ENCODE measurements at places on chromosomes 11 and 22.

GRCh38 chr11:131228378-131228777, 142.0 kb upstream of the NTM start:
- no peak for DNase-seq

DNA sequence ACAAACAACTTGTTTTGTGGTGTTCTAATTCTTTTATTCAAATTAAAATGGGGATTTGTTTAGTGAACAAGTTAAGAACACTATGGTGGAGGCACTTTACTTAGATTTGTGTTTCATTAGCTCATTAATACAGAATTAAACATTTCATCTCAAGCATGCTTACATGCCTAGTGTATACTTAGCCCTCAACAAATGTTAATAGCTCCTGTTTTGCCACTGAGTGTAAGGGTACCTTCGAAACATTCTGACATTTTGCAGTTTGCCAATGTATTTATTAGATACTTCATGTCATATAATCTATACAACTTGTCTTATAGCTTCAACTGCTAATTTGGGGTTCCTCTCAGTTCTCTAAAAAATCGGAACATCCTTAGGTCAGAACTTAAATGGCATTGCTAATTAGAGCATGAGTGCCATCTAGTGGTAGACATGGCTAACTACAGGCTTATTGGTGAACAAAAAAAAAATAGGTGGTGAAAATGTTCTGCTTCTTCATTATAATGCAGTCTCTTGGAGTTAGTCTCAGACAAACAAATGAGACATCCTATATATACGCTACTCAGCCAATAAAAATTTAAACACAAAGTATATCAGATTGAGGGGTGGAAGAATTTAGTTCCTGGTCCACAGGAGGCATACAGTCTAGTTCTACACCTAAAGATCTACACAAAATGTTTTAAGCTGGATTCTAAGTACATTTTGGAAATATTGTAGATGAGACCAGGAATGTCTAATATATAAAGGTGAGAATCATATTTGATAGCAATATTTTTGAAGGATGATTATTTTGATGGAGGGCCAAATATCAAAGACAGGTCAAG, 4.9 kb upstream of the CNTN5 start:
- DNase-seq: no peak

GRCh38 chr11:65927904-65928397, 8.7 kb downstream of the DRAP1 start:
- DNase-seq: no peak

- no peak for DNase-seq
Observed at GRCh38 chr11:128482512-128483191, 104.7 kb downstream of the ETS1 start.

GRCh38 chr22:24106385-24107381, 74.6 kb upstream of the SUSD2 start:
- DNase-seq: no peak

- DNase-seq: no peak
Observed at GRCh38 chr11:121563900-121564822, 111.4 kb upstream of the SORL1-AS1 start.

- DNase-seq: no peak
Observed at GRCh38 chr11:72066855-72067254, 13.5 kb downstream of the NUMA1 start.

DNA sequence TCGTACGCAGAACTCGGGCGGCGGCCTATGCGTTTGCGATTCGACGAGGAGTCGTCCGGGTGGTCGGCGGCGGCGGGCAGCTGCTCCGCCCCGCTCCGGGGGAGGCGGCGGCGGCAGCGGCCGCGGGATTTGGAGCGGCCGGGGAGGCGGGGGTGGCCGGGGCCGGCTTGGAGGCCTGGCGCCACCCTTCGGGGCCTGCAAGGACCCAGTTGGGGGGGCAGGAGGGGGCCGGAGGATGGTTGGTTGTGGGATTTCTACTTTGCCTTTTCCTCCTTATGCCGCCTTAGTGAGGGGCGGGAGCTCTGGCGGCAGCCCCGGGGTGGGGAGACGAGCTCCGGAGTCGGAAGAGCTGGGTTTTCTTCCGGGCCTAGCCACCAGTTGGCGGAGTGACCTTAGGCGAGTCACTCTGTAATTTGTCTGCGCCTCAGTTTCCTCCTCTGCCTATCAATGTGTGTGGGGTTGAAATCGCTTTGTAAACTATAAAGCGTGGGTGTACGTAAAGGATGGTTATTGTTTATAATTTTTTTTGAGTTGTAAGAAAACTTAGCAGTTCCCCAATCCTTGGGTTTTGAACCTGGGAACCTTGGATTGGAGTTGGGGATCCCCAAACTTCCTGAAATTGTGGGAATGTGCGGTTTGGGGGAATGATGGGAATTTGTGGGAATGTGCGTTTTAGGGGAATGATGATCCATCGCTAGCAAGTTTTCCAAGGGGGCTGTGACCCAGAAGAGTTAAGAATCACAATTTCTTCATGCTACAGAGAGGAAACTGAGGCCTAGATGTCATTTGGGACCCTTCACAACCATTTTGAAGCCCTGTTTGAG, 679 bp downstream of the TUG1 start:
- no peak for DNase-seq

- no peak for DNase-seq
Observed at GRCh38 chr11:131254254-131254653, 116.2 kb upstream of the NTM start.

- no peak for DNase-seq
Observed at GRCh38 chr11:109641549-109641948, 219.6 kb downstream of the C11orf87 start.

DNA sequence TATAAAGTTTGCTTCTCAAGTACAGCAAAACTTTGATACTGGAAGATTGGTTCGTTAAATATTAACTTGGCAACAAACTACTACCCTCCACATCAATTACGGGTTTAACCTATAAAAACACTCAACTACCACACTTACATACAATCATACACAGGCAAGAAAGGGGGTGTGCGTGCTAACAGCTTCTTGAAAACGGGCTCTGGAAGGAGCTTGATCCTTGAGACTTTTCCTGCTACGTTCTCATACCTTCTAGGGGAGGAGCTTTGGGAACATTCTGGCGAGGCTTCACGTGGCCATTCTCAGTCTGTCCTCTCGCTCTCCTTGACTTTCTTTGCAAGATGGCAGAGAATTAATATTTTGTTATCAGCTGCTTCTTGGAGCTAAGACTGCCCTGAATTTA, 6.8 kb upstream of the ESAM start:
- DNase-seq: no peak

GRCh38 chr11:107801641-107802040, 56.9 kb downstream of the SLC35F2 start:
- DNase-seq: no peak

DNA sequence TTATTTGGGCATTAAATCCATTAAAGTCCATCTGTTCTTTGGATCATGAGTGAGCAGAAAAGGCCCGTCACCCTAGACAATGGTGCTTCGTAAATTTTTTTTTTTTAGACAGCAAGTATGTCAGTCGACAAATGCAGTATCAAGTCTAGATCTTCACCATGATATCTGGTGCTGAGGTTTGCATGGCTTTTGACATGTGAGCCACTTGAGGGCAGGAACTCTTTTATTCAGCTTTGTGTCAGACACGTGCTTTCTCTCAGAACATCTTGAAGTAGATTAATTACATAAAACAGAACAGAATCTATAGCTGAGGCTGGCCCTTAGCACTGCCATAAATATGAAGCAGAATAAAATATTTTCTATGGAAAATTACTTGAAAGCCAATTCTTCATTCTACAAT, 62.9 kb upstream of the CARD18 start:
- no peak for DNase-seq

DNA sequence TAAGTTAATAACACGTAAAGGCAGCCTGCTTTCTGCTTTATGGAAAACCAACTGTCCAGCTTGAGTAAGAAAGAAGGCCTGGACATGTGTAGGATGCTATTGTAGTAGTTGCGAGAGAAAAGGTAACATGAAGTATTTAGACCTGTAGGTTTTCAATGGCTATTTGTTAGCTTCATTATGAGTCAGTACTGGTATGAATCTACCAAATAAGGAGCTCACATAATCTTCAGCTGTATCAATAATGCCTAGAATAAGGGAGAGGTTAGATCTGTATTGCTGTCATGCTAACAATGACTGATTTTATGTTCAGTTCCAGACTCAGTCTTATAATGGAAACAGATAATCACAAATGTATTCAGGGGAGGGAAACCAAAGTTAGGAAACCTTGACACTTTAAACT, 550.3 kb downstream of the CNTN5 start:
- DNase-seq: no peak

GRCh38 chr11:57735619-57736298, 5.5 kb upstream of the SELENOH start:
- DNase-seq: no peak

DNA sequence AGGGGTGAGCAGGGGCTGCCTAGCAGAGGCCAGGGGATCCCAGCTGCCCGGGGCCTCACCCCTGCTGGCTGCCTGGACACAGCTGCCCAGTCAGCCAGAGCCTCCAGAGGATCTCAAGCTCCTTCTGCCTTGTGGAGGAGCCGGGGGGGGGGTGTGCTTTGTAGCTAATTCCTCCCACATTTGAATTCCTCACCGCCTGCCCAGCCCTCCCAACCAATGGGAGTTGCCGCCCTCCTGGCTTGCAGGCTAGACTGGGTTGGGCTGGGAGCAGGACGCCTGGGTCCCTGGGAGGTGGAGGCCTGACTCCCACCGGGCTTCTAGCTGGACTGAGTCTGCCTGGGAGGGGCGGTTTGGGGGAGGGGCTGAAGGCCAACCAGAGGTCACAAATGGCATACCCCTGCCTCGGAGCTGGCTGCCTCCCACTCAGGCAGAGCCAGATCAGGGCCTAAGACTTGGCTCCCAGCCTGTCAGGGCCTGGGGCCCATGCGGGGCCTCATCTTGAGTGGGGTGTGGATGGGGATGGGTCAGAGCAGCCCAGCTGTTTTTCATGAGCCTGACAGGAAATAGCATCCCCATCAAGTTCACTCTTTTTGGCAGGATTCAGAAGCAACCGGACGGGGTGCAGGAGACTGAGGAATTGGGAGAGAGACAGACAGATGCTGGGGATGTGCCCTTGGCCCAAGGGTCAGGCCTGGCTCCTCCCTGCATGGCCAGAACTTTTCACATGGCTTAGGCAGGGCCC, 29.2 kb upstream of the PDE2A start:
- DNase-seq: no peak

DNA sequence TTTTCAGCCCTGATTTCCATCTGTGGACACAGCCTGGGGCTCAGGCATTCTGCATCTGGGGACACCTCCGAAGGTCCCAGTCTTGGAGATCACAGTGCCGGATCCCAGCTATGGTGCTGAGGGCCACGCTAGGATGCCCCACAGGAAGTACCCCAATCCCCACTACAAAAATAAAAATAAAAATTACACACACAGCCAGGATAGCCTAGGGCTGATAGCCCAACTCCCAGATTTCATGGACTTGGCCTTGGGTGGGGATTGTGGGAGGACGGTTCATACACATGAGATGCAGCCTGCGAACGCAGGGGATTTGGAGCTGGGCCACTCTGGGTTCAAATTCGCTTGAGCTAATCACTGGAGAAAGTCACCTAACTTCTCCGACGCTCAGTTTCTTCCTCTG, 237.7 kb downstream of the BUD13 start:
- no peak for DNase-seq

GRCh38 chr22:38744981-38745380, 10.8 kb downstream of the SUN2 start:
- no peak for DNase-seq

GRCh38 chr11:45435706-45436105, 149.6 kb upstream of the SYT13 start:
- DNase-seq: no peak

- no peak for DNase-seq
Observed at GRCh38 chr22:44281768-44282637, 30.7 kb downstream of the SHISAL1 start.

DNA sequence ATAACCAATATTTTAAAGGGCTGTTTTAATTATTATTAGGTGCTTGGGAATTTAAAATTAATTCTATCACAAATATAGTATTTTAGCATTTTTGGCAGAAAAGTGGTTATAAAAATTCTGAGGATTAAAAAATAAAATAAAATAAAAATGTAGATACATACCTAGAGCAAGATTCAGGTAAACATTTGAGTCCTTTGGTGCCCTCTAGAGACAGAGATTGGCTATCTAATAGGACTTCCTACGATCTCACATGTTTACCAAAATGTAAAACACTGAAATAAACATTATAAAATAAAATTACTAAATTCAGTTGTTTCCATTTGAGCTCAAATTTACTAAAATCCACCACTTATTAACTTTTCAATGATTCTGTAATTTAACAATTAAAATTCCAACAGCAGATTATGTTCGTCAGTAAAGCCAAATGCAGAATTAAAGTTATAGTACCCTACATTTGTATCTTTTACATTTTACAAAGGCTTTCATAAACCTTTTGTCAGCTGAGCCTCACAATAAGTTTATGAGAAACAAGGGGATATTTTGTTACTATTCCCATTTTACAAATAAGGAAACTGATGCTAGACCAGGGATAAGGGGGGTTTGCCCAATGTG, 27.7 kb downstream of the SLC36A4 start:
- no peak for DNase-seq

DNA sequence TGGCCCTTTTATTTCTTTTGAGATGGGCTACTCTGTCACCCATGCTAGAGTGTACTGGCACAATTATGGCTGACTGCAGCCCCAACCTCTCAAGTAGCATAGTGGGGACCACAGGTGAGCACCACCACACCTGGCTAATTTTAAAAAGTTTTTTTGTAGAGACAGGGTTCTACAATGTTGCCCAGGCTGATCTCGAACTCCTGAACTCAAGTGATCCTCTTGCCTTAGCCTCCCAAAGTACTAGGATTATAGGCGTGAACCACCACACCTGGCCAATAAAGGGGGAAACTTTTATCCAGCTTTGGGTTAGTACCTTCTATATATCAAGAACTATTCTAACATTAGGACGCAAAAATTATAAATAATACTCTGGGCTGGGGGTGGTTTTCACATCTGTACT, 52.1 kb downstream of the MAPK1 start:
- DNase-seq: no peak

GRCh38 chr11:59842316-59842715, 3.0 kb downstream of the CBLIF start:
- DNase-seq: no peak
